ENCODE measurements at places on chromosomes 1 and 21.

DNA sequence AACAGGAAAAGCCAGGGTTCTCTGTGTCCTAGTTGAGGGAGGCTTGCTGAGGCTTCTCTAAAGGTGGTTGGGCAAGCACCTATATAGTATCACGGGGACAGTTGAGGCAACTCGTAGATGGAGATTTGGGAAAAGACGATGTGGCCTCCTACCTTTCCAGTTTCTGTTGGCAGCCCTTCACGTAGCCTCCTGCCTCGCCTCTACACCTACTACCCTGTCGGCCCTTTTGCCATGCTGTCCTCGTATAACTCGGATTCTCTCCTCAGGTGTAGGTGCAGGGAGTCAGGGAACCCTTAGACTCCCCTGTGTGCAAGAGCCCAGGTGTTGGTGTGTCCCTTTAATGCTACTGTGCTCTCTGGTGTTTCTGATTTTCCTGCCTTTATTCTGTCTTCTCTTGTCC, 10.3 kb downstream of the ZNF692 start:
- DNase-seq: no peak

DNA sequence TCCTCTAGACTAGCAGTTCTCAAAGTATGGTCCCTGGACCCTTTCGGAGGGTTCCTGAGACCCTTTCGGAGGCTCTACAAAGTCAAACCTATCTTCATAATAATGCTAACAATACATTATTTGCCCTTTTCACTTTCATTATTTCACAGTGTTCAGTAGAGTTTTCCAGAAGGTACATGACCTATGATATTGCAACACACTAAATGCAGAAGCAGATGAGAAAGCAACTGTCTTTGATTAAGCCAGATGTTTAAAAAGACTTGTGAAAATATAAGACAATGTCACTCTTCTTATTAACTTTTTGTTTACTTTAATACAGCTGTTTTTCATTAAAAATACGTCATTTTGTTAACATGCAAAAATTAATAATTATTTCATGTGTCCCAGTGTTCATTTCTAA, 5.8 kb downstream of the KCNJ10 start:
- DNase-seq: no peak

DNA sequence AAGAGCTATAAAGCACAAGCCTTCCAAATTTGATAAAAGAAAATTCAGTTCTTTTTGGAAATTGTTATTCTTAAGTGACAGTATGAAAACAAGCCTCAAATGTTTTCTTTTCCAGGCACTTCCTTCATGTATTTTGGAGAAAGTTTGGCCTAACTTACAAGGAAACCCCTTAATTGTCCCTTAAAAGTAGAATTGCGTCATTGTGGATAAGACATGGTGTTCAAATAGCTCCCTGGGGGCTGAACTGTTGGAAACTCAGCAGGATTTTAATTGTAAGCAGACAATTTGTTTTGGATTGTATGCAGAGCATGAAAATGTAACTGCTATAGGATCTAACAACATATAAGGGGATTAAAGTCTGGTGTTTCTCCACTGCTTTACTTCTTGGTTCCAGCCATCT, 35.4 kb upstream of the FGGY start:
- no peak for DNase-seq

GRCh38 chr1:207223162-207223561, 98.3 kb upstream of the CD55 start:
- no peak for DNase-seq

GRCh38 chr1:219387211-219387610, 213.5 kb downstream of the LYPLAL1 start:
- no peak for DNase-seq

- DNase-seq: no peak
Observed at GRCh38 chr1:78089010-78089409, 43.2 kb downstream of the GIPC2 start.

DNA sequence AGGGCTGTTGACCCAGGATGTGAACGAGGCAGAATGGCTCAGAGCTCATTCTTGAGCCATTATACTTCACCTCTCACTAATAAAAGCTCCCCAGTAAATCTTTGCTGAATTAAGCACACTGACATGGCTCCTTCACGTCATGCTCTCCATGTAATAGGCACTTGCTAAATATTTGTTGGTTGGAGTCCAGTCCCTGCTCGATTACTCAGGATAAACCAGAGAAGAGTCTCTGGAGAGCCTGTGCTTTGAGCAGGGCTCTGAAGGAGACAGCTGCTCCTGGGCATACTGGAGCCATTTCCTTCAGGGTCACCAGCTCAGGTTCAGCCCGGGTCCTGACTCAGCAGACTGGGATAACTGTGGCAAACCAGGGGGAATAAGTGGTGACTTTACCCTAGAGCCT, 46.9 kb downstream of the HLX start:
- DNase-seq: no peak

GRCh38 chr1:172826096-172826741, 167.3 kb downstream of the FASLG start:
- no peak for DNase-seq

GRCh38 chr1:219778110-219778509, 150.2 kb downstream of the SLC30A10 start:
- no peak for DNase-seq

GRCh38 chr1:183106166-183106565, 79.9 kb upstream of the LAMC2 start:
- no peak for DNase-seq

DNA sequence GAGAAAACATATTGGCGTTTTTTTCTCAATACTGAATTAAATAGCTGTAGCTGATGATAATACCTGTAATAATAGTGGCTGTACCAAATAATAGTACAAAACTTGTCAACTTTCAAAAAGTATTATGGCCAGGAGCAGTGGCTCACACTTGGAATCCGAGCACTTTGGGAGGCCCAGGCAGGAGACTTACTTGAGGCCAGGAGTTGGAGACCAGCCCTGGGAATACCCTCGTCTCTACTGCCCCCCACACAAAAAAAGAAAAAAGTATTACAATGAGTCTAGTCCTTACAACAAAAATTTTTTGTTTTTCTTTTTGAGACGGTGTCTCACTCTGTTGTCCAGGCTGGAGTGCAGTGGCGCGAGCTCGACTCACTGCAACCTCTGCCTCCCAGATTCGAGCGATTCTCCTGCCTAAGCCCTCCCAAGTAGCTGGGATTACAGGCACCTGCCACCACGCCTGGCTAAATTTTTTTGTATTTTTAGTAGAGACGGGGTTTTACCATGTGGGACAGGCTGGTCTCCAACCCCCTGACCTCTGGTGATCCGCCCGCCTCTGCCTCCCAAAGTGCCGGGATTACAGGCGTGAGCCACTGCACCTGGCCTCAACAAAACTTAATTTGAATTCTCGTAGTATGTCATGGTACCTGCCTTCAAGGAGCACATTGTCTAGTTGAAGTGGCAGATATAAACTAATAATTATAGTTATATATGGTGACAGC, 1.4 kb downstream of the RBBP4 start:
- DNase-seq: no peak

- no peak for DNase-seq
Observed at GRCh38 chr1:37239225-37239740, 205.0 kb upstream of the GRIK3 start.

All from activated T-cell treated with anti-CD3 and anti-CD28 coated beads for 48 hours (primary cell).